ENCODE measurements at places on chromosomes 16 and 17. TPM values are rescaled to one million over a fixed set of nuclear protein-coding genes. Genes with fewer than 3 reads are reported as not detected.

The KRTAP9-8 gene
- polyA plus RNA-seq: not detected

The AANAT gene
- polyA plus RNA-seq: not detected

The ACSM5 gene
- polyA plus RNA-seq: 2.9 TPM

The SPATA22 gene
- not detected for polyA plus RNA-seq

The DPEP1 gene
- not detected for polyA plus RNA-seq

The SLC13A2 gene
- not detected for polyA plus RNA-seq

The ABCA3 gene
- polyA plus RNA-seq: 9.1 TPM

The SAT2 gene
- 107 TPM for polyA plus RNA-seq

Measured in Purkinje cell (primary cell).